Prostate gland (tissue), 2 donors: ENCODE measurements at places on chromosomes 5 and 9. TPM values are rescaled to one million over a fixed set of nuclear protein-coding genes. Genes with fewer than 3 reads are reported as not detected.

Gene SLC34A3
- not detected for total RNA-seq

Gene SPATA31A3
- total RNA-seq = 0.74 TPM

Gene PTGDS
- 5,242 TPM for total RNA-seq

Gene TAS2R1
- total RNA-seq = not detected

Gene FAT2
- 5.6 TPM for total RNA-seq

Gene SLC22A5
- total RNA-seq = 37.5 TPM

Gene FAM221B
- total RNA-seq = 0.46 TPM

Gene PCDHGA7
- total RNA-seq = 8.2 TPM

Gene KIF4B
- total RNA-seq = not detected

Gene PCA3
- 0.14 TPM for total RNA-seq

Gene DDX4
- total RNA-seq = 34.9 TPM

Gene DND1
- 0.36 TPM for total RNA-seq

Gene ISOC1
- total RNA-seq = 31.1 TPM

Gene PRLR
- 7.1 TPM for total RNA-seq

Gene DOCK8
- 35.5 TPM for total RNA-seq

Gene ZNF454
- 5.9 TPM for total RNA-seq

Gene ANKRD18A
- 33.7 TPM for total RNA-seq

Gene APBA1
- total RNA-seq = 7.5 TPM

Gene FSTL4
- total RNA-seq = 4.5 TPM

Gene PROB1
- total RNA-seq = 2.4 TPM

Gene CMYA5
- total RNA-seq = 13.8 TPM

Gene GHR
- total RNA-seq = 11.8 TPM

Gene OR1Q1
- total RNA-seq = not detected

Gene C1QTNF2
- total RNA-seq = not detected

Gene TOMM5
- total RNA-seq = 81.2 TPM

Gene RAB3C
- total RNA-seq = 0.45 TPM

Gene PCDHA6
- 2.2 TPM for total RNA-seq

Gene FST
- 6.0 TPM for total RNA-seq

Gene FAM151B
- 3.2 TPM for total RNA-seq

Gene NSD1
- total RNA-seq = 53.9 TPM

Gene DNAH5
- total RNA-seq = 6.8 TPM

Gene EMB
- total RNA-seq = 22.4 TPM

Gene PCDHGB1
- 6.5 TPM for total RNA-seq

Gene BAAT
- not detected for total RNA-seq

Gene SLIT3
- total RNA-seq = 8.3 TPM

Gene CLIC3
- 6.7 TPM for total RNA-seq

Gene DNAJC21
- total RNA-seq = 30.6 TPM

Gene SPATA31C1
- total RNA-seq = 0.97 TPM

Gene SHB
- total RNA-seq = 54.8 TPM
